ENCODE measurements at places on chromosomes 12 and 14.
A peak's percentile ranks its signal among the peaks of the same experiment; 100 is the strongest.

- no peak for DNase-seq
Measured at GRCh38 chr12:11568155-11568761, 81.2 kb upstream of the ETV6 start.

- no peak for DNase-seq
Measured at GRCh38 chr12:68240975-68241374, 12.4 kb downstream of the IL22 start.

- no peak for DNase-seq
Measured at GRCh38 chr14:55819610-55820304, 239.8 kb downstream of the KTN1 start.

DNA sequence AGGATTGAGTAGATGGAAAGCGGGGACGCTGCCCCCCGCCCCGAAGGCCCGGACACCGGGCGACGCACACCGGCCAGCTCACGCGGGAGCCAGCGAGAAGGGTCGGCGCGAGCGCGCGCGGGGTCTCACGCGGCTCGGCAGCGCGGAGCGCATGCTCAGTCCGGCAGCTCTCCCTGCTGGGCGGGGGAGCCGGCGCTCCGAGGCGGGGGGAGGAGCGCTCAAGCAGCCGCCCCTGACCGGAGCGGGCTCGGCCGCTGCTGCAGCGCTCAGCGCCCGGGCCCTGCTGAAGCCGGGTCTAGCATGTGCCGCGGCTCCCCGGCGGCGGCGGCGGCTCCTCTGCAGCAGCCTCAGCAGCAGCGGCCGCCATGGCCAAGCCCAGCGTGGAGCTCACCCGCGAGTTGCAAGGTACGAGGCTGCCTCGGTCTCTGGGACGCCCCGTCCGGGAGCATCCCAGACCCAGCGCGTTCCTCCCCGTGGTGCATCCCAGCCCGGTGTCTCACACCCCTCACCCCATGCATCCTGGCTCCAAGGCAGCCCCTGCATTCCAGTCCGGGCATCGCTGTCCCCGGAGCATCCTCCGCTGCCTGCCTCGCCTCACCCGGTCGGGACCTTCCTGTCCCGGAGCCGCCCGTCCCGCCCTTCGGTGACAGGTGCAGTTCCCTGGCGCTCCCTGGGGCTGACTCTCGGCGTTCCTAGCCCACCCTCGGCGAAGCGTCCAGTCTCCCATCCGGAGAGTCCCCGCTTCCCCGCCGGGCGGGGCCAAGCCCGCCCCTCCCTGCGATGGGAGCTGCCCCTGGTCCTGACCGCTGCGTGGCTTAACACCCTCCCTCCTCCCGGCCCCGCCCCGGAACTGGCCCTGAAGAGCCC lies at the start of gene CARMIL3:
CARMIL3 (plus strand) TSS at position 221 of the 867 bp plus-strand sequence; CDS start at position 366, 145 bp downstream.
- DNase-seq = peak; percentile 57

GRCh38 chr14:91398707-91399106 lies 18.9 kb downstream of the CCDC88C start:
- no peak for DNase-seq

- DNase-seq = no peak
Measured at GRCh38 chr12:133156125-133156690, 25.1 kb upstream of the ZNF268 start.

DNA sequence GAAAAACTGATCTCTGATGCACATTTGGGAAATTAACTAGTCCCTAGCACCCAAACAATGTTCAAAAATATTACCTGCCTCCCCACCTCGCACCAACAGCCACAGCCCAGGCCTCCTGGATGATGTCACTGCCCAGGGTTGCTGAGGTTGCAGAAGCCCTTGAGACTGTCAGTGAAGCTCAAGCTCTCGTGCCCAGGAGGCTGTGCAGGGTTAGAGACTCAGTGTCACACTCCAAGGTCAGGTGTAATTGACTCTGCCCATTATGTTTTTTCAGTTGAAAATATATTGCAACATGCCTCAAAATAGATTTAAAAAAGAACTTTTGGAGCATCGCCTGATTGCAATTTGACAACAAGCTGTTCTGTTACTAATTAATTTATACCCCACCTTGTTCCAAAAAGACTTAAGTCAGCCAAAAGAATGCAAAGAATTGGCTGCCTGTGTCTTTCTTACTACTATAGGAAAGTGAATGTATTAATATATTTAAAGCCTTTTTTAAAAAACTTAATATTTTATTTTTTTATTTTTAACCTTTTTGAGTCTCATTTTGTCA lies 72.3 kb downstream of the CMAS start:
- no peak for DNase-seq

DNA sequence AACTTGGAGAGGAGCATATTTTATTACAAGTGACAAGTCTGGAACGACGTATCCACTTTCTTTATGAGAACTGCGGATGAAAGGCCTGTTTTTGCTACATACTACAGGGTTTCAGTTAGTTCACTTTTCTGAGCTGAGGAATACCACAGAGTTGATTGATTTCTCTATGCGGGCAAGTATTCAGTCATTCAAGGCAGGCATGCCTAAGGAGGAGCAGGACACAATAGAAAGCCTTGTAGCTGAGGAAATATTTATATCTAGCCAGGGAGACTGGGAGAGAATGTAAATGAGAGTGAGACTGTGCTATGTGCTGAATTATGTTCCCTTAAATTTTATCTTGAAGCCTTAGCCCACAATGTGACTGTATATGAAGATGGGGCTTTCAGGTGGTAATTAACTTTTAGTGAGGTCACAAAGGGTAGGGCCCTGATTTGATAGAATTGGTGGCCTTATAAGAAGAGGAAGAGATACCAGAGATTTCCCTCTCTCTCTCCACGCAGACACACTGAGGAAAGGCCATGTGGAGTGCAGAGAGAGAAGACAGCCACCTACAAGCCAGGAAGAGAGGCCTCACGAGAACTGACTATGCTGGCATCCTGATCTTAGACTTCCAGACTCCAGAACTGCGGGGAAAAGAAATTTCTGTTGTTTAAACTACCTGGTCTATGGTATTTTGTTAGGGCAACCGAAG lies 459.0 kb upstream of the ATP2B1 start:
- no peak for DNase-seq

- DNase-seq = no peak
Measured at GRCh38 chr12:65930114-65930828, 106.0 kb downstream of the HMGA2 start.

DNA sequence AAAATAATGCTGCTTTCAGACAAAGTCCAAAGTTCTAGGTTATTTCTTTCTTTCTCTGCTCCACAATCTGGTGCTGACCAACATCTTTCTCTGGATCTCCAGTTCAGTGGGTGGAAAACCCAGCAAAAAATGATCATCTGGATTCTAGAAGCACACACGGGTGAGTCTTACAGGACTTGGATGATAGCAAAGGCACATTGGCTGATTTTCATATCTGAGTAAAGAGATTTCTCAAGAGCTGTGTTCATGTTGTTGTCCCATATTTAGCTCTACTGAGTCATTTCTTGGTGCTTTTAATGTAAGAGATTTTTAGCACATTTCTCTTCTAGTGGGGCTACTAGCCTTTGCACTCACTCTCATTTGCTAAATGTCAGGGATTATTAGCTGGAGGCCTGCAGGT lies 336.7 kb downstream of the GALC start:
- DNase-seq = no peak

DNA sequence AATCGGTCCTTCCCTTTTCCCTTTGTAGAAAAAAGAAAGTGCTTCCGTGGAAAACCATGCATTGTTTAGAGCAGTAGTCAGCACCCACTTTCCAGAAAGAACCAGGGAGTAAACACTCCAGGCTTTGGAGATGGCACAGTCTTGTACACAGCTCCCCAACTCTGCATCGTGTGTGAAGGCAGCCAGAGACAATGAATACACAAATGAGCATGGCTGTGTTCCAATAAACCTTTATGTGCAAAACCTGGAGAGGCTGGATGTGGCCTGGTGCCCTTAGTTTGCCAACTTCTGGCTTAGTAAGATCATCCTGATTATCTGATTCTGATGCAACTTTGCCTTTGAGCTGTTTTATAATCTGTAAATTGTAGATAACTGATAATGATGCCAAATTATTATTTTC lies 463.4 kb upstream of the TMEM132C start:
- no peak for DNase-seq

DNA sequence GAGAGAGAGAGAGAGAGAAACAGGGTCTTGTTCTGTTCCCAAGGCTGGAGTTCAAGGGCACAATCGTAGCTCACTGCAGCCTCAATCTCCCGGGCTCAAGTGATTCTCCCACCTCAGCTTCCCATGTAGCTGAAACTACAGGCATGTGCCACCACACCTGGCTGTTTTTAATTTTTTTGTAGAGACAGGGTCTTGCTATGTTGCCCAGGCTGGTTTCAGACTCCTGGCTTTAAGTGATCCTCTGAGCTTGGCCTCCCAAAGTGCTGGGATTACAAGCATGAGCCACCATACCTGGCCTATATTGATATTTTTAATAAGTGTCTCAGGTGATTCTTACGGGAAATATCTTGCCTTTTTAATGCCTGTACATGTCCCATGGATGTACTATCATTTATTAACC lies 50.9 kb upstream of the STON2 start:
- DNase-seq = no peak

DNA sequence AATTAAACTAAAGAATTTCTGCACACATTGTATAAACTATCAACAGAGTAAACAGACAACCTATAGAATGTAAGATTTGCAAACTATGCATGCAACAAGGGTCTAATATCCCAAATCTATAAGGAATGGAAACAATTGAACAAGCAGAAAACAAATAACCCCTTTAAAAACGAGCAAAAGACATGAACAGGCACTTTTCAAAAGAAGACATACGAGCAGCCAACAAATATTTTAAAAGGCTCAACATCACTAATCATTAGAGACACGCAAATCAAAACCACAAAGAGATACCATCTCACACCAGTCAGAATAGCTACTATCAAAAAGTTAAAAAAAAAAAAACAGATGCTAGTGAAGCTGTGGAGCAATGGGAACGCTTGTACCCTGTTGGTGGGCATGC lies 4.7 kb downstream of the TAS2R13 start:
- DNase-seq = no peak

DNA sequence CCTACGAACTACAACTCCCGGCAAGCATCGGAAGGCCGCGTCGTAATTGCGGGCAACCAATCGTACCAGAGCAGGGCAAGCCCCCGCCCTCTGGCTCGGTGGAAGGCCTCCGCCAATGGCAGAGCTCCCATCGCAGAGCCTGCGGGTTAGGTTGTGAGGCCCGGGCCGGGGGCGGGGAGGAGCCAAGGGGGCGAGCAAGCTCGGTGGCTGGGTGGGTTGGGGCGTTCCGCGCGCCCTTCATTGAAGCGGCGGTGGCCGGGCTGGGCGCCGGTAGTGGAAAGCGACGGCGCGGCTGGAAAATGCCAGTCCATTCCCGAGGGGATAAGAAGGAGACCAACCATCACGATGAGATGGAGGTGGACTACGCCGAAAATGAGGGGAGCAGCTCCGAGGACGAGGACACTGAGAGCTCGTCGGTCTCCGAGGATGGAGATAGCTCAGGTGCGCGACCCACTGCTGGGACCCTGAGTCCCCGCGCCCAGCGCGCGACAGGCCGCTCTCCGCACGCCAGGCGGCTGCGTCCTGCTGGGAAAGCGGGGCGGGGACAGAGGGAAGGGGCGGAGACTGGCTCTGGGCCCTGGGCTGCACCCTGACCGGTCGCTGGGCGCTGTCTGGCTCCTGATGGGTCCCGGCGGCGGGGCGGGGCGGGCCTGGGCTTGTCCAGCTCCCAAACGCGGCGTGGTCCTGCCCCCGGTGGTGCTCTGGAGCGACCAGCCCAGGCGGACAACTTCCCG lies at the start of gene BRMS1L:
BRMS1L (plus strand) TSS at position 121 of the 734 bp plus-strand sequence; CDS start at position 300, 179 bp downstream.
- peak; percentile 98 for DNase-seq

GRCh38 chr14:63193236-63193635 lies 11.0 kb upstream of the RHOJ start:
- DNase-seq = no peak

DNA sequence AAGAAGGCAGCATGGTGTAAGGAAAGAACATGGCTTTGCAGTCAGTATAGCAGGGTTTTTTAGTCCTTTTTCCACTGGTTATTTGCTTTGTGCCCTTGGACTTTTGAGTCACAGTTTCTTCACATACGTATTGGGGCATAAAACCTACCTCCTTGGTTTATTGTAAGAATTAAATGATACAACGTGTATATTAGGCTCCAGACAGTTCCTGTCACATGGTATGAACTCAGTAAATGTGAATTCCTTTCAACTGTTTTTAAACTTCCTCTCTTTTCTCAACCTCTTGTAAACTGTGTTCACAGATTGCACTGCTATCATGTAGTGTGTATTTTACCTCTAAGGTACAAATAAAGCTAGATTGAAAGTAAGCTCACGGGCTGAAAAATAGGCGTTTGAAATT lies 29.5 kb downstream of the MSRB3 start:
- no peak for DNase-seq

DNA sequence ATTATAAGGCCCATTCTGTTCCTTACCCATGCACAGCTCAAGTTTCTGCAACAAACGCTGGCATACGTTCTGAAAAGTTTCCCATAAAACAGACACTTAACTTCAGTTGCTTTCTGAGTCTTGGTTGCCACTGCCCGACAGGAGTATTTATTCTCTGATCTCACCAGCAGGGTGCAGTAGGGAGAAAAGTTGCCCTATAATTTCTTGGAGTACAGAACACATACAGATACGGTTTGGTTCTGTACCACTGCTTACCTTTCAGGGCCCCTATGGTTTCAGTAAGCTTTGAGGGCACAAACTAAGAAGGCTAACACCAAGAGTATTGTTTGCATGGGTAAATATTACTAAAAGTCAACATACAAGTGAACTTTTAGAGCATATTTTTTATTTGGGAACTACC lies 77.9 kb downstream of the SPATA7 start:
- DNase-seq = no peak

Data from renal pelvis (tissue), 12 donors.